Hematopoietic multipotent progenitor cell treated with erythropoietin and hydrocortisone succinate and interleukin-3 and kit ligand, for 4 days (in vitro differentiated cells): ENCODE measurements at places on chromosomes 13 and 19.

DNA sequence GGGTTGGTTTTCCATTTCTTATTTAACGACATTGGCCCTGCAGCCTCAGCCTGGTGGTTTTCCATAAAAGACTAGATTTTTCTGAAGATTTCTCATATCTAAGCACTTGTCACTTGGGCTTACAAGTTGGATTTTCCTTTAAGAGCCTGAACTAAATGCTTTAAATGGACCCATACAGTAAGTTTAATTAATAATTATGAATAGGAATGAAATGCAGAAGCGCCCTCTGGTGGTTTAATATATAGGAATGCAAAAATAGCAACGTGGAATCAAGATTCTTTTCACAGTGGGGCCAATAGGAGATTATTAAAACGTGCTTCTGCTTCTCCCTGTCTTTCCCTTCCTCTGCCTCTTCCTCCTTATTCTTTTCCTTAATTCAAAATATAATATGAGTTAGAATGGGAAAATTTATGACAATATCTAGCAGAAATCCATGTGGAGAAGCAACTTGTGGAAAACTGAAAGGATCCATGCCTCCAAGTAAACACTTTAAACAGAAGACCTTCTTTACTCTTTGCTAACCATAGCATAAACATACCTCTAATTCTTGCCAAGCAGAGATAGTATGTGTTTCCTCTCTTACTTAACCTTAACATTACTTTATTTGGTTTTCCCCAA is 324.0 kb downstream of the GPC5 start:
- DNase-seq, result peak; percentile 73

DNA sequence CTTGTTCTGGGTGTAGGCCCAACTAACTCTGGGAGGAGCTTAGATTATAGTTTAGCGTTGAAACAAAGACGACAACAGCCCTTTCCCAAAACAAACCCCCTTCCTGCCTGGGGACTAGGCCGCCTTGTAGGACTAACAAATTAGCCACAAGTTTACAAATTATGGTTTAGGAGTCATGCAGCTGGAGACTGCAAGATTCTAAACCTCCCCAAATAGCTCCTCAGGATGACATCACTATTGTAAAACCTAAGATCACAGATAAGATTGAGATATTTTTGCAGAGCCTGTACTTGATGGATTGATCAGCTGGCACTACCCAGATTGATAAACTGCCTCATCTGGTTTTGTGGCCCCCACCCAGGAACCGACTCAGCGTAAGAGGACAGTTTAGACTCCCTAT is 2.3 kb upstream of the SLC25A15 start:
- peak; percentile 41 for DNase-seq

- no peak for DNase-seq
Measured at GRCh38 chr19:55504981-55505380, 16.7 kb downstream of the SSC5D start.

DNA sequence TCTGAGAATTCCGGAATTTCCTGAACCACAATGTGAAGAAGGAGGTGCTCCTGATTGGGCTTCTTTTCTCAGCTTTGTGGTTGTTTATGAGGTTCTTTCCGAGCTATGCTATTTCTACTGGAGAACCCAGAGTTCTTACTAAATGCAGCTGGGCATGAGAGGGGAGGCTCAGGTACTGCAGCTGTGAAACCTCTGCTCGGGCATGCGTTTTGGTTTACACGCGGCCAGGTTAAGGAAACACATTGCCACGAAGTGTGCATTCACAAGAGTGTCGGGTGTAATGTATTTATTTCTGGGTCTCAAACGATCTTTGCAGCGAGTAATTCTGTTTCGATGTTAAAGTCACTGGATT is 661 bp upstream of the MIR17HG start:
- peak; percentile 71 for DNase-seq

DNA sequence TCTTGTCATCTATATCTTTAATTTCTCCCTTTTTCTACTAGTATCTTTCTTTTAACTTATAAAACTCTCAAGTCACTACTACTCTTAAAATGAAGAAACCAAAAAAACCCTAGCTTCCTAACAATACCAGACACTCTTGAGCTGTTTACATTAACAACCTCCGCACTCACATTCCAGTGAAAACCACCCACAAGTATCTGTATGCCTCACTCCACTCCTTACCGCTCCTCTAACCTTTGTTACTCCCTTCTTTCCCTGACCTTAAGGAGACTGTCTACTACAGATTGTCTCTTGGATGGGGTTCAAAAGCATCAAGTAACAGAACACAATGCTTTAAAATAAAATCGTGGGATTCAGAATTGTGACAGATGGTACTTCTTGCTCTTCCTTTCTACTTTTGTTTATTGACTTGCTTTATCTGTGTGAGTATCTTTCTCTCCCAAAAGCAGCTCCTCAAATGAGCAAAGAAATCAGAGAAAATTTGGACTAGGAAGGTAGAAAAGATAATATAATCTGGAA is 110.0 kb upstream of the FBXL3 start:
- no peak for DNase-seq

DNA sequence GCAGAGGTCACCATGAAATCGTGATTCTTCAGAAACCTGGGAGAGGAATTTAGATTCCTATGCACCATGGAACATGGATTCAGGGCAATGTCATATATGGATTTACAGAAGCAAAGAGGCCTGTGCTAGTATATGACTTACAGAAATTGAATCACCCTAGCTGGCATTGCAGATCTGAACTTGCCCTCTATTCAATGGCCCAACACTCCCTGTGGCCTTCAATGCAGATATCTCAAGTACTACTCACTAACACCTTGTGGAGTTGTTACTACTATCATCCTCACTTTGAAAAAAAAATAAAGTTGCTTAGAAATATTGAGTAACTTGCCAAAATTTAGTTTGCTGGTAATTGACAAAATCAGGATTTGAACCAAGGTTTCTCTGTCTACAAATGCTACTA is 305.4 kb upstream of the SLITRK1 start:
- DNase-seq, result no peak

DNA sequence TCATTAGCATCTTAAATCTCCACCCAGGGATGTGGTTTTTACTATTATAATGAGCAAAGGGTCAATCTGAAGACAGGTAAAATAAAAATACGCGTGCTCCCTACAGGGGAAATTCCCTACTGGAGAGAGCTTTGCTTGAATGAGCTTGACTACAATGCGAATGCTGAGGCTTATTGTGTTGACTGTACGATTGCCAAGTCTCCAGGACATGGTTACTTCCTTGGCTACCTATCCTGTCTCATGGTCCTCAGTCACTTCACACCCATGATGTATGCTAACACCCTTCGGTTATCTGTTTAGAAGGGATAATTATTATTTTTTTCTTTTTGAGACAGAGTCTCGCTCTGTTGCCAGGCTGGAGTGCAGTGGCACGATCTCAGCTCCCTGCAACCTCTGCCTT is 61.7 kb downstream of the ZNF627 start:
- DNase-seq, result no peak

DNA sequence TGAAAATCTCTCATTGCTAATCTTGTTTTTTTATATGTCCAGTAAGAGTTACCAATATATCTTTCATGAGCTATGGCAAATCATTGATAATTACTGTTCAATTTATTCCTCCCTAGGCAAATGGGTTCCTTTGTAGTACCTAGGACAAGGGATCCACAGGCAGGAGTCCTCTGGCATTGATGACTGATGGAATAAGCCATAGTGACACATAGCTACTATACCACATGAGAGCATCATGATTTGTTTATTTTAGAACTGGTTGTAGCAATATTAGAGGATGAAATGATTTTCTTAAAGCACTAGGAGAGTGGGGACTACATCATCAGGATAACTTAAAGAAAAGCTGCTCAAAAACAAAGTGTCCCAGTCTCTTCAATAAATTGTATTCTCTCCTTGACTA is 21.7 kb upstream of the MAB21L1 start:
- DNase-seq, result no peak

- DNase-seq, result no peak
Measured at GRCh38 chr19:19258589-19259338, 14.3 kb downstream of the TM6SF2 start.

DNA sequence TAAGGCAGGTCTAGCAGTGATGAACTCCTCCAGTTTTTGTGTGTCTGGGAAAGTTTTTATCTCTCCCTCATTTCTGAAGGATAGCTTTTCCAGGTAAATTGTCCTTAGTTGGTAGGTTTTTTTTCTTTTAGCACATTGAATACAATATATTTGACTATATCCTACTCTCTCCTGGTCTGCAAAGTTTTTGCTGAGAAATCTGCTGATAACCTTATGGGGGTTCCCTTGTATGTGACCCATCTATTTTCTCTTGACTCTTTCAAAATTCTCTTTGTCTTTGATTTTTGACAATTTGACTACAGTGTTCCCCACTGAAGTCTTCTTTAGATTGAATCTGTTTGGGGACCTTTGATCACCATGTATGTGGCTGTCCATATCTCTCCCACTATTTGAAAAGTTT is 42.6 kb upstream of the ZNF507 start:
- no peak for DNase-seq

DNA sequence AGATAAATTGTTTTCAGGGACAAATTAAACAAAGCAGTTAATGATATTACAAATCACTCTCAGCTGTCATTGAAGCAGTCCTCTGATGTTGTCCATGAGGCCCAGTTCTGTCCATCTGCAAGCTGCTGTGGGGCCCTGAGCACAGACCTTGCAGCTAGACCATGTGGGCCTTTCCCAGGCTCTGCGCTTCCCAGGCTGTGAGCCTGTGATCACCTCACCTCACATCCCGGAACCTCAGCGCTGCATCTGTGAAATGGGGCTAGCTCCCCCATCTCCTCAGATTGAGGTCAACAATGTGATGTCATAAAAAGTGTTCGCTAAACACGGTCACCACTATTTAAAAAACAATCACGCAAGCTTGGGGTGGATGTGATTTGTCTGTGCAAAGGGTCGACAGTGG is 51.9 kb upstream of the UQCRFS1 start:
- DNase-seq, result no peak

GRCh38 chr13:65965501-65965900 is 1264.6 kb downstream of the PCDH9 start:
- no peak for DNase-seq

DNA sequence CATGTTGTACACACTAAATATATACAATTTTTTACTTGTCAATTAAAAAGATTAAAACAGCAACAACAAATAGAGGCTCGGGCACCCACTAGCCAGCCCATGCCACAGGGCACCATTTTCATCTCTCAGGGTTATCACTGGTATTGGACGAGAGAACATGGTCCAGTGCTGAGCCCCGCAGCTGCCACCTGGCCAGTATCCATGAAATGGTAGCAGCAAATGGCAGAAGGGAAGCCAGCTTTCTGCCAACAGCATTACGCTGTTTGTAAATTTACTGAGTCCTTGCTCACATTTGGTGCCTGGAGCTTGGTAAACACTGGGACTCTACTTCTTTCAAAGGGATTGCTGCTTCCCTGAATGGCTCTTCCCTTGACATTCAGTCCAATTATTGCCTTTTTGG is 87.9 kb upstream of the WASF3 start:
- no peak for DNase-seq

DNA sequence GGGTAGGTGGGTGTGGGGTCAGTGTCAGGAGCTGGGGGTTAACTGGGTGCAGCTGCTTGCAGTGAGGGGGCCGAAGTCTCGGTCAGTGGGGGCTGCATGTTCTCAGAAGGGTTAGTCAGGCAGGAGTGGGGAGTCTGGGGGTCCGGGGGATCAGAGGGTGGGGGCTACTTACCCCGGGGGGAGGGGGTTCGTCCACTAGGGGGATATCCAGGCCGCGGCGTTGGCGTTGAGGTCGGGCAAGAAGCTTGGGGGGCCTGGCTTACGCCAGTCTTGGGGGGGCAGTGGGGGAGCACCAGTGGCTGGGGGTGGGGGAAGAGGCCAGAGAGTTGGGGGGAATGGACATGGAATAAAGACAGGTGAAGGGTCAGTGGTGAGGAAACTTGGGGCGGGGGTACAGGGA is 9.1 kb downstream of the KCNC3 start:
- DNase-seq, result no peak

DNA sequence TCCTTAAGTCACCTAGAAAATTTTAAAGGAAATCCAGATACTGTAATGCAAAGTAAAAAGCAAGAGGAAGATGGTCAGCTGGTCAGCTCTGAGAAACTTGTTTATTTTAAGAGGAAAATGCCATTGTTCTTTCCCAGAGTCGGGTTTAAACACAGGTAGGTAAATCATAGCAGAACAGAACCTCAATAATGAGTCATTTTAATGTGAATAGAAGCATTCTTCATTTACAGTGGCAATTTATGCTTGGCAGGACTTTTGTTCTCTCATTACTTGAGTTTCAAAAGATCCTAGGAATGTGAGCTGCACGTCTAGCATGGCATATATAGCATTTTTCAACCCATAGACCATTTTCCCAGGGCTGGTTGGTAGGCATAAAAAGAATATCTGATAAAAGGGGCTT is 132.3 kb downstream of the LIG4 start:
- no peak for DNase-seq

DNA sequence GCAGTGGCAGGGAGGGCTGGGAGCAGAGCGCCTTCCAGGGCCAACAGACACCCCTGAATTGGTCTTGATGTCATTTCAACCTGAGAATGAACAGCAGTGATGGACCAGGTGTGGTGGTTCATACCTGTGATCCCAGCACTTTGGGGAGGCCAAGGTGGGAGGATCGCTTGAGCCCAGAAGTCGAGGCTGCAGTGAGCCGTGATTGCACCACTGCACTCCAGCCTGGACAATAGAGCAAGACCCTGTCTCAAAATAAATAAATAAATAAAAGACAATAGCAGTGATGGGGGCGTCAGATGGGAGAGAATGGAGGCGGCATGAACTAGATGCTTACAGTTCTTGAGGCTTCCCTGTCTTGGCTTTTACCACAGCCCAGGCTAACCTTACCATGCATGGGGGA is 46.1 kb upstream of the ONECUT3 start:
- DNase-seq, result no peak

- no peak for DNase-seq
Measured at GRCh38 chr13:96710166-96710862, 284.0 kb downstream of the OXGR1 start.

DNA sequence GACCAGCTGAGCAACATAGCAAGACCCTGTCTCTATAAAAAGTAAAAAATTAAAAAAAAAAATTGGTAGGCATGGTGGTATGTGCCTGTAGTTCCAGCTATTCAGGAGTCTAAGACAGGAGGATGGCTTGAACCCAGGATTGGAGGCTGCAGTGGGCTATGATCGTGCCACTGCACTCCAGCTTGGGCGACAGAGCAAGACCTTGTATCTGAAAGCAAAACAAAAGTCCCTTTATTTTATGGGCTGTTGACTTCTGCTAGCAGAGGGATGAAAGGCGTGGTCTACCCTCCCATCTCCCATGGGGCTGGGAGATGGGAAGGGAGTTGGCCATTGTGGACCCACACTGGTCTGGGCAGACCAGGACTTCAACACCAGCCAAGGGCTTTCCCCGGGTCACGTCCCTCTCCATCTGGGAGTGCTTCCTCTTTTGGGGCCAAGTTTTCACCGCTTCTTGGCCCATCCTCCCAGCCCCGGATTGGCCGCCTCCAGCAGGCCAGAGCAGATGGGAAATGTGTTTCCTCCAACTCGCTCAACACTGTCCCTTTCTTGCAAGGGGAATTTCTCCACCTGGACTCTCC is 2.2 kb upstream of the TNFSF9 start:
- DNase-seq, result peak; percentile 71
